Vagina (tissue), 2 donors: ENCODE measurements at places on chromosomes 5 and 9.

DNA sequence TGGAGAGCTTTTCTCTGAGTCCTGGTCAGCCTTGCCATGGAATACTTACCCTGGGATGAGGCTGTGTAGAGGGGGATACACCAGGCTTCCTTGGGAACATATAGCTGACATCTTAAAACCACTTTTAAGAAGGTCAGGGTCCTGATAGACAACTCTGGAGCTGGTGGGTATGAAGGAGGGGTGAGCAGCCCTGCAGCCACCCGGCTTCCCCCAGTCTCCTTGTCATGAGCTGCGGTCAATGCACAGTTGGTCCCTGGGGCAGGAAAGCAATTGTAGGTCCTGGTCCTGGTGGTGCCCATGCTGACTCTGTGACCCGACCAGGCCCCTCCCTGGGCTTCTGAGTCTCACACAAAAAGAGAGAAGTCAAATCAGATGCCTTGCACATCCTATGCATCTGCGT lies 63.6 kb downstream of the MRPL36 start:
- H3K36me3 ChIP-seq = no peaks in the 10 kb centered on the region
- no peak for DNase-seq
- no peaks in the 10 kb centered on the region for H3K27me3 ChIP-seq

- no peaks in the 10 kb centered on the region for H3K36me3 ChIP-seq
- no peak for DNase-seq
- H3K27ac ChIP-seq = no peak overlapping the region
- H3K27me3 ChIP-seq = no peaks in the 10 kb centered on the region
Observed at GRCh38 chr9:98702835-98703380, 5.8 kb downstream of the GABBR2 start.

DNA sequence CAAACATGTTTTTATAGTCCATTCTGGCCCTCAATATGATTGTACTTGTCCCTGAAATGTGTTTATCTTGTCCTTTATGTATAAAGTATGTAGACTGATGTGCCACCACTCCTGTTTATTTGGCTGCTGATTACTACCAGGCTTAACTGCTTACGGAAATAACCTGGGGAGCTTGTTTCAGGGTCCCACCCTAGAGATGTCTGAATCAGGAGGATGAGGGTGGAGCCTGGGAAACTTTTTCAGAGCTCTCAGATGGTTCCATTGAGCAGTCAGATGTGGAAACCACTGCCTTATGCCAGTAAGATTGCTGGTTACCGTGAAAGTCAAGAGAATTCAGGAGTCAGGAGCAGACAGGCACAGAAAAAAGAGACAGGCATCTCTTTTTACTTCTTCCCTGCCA lies 19.2 kb downstream of the SLC23A1 start:
- H3K27ac ChIP-seq = no peak overlapping the region
- peaks cover 8% of the 10 kb centered on the region for H3K4me1 ChIP-seq
- DNase-seq = no peak
- H3K4me3 ChIP-seq = no peak overlapping the region
- H3K27me3 ChIP-seq = no peaks in the 10 kb centered on the region

DNA sequence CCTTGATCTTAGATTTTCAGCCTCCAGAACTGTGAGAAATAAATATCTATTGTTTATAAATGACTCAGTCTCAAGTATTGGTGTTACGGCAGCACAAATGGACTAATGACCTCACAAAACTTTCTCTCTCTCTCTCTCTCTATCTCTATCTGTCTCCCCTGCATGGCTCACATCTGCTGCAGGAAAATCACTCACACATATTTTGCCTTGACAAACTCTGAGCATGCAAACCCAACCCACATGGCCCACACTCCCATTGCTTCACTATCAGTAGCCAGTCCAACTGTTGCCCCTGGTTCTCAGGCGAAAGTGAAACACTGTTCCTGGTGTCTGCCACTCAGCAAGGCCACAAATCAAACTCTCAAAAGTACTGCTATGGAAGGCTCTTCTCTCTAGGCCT lies 66.4 kb upstream of the PIK3R1 start:
- H3K36me3 ChIP-seq = no peaks in the 10 kb centered on the region
- H3K4me1 ChIP-seq = no peaks in the 10 kb centered on the region
- no peak overlapping the region for H3K4me3 ChIP-seq
- no peak for DNase-seq
- no peak overlapping the region for H3K27ac ChIP-seq

GRCh38 chr5:55096861-55097260 lies 5.6 kb upstream of the GZMA start:
- DNase-seq = no peak
- H3K4me1 ChIP-seq = no peaks in the 10 kb centered on the region
- H3K27me3 ChIP-seq = no peaks in the 10 kb centered on the region
- no peaks in the 10 kb centered on the region for H3K36me3 ChIP-seq
- H3K4me3 ChIP-seq = no peak overlapping the region

- peaks cover 46% of the 10 kb centered on the region for H3K36me3 ChIP-seq
- no peak for DNase-seq
- no peaks in the 10 kb centered on the region for H3K27me3 ChIP-seq
Observed at GRCh38 chr9:137750007-137750406, 127.6 kb upstream of the CACNA1B start.

DNA sequence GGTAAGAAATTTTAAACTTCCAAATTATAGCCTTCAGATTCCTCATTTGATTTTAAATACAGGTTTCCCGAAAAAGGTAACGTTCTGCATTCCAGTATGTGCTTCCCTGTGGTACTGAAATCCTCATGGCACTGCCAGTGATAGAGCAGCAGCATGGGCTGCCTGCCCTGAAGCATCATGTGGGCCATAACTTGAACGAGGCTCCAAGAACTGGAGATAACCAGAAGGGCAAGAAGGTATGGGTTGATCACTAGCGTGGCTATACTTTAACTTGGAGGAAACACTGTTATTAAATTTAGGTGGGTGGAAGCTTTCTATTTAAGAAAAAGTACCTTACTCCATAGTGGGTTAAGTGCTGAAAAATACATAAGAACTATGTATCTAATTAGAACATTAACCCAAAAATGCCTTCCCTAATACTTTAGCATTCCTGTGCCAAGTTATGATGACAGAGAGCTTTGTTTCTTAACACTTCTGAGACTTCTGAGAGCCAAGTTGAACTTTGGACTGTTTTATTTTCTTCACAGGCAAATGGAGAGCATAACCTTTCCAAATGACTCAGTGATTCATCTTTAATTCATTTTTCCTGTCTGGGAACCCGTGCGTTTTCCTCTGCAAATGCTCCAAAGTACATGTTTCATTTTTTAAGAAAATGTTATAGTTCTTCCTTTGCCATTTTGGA lies 191.5 kb upstream of the GNA14 start:
- H3K36me3 ChIP-seq = no peaks in the 10 kb centered on the region
- H3K4me1 ChIP-seq = peaks cover 28% of the 10 kb centered on the region
- H3K4me3 ChIP-seq = no peak overlapping the region
- peak overlapping the region; percentile 9 for H3K27ac ChIP-seq

- H3K4me3 ChIP-seq = no peak overlapping the region
- no peaks in the 10 kb centered on the region for H3K36me3 ChIP-seq
- H3K27me3 ChIP-seq = no peaks in the 10 kb centered on the region
- H3K27ac ChIP-seq = no peak overlapping the region
- H3K4me1 ChIP-seq = peaks cover 6% of the 10 kb centered on the region
Observed at GRCh38 chr5:134944630-134945029, 23.1 kb upstream of the CATSPER3 start.

- H3K4me1 ChIP-seq = peaks cover 31% of the 10 kb centered on the region
- H3K36me3 ChIP-seq = no peaks in the 10 kb centered on the region
- H3K27ac ChIP-seq = no peak overlapping the region
- no peak overlapping the region for H3K4me3 ChIP-seq
- DNase-seq = no peak
Observed at GRCh38 chr5:112923988-112924387, 2.0 kb upstream of the REEP5 start.

DNA sequence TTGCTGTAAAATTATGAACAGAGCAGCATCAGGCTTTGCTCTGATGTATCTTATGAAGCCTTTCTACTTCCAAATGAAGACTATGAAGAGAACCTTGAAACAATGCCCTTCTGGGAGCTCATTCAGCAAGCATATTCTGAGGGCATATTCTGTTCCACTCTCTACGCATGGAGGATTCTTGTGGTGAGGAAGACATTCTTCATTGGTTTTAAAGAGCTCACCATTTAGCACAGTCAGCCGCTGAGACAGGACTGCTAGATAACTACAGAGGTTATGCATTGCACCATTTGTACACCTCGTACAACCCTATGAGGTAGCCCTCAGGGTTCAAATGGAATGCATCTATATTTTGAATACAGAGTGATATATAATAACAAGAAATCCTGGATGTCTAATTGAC lies 61.0 kb downstream of the INVS start:
- H3K4me3 ChIP-seq = no peak overlapping the region
- H3K27ac ChIP-seq = no peak overlapping the region
- no peaks in the 10 kb centered on the region for H3K36me3 ChIP-seq
- H3K27me3 ChIP-seq = no peaks in the 10 kb centered on the region
- no peaks in the 10 kb centered on the region for H3K4me1 ChIP-seq

DNA sequence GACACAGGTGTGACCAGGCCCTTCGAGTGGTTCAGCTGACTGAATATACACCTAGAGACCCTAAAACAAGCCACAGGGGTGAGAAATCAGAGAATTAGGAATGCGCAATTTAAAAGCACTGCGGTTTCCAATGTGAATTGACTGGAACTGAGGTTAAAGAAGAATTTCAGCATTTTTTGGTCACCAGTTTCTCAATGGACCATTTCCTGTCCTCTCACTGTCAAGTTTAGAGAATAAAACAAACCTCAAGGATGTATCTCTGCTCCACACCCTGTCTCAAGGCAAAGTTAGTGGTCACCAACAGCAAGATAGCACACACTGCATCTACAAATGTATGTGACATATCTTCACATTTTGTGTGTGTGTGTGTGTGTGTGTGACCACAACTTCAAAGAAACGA lies 143.8 kb upstream of the MAP3K1 start:
- H3K36me3 ChIP-seq = no peaks in the 10 kb centered on the region
- H3K27ac ChIP-seq = no peak overlapping the region
- no peaks in the 10 kb centered on the region for H3K27me3 ChIP-seq
- H3K4me1 ChIP-seq = peaks cover 24% of the 10 kb centered on the region

- no peak overlapping the region for H3K27ac ChIP-seq
- no peaks in the 10 kb centered on the region for H3K27me3 ChIP-seq
- H3K4me3 ChIP-seq = no peak overlapping the region
- no peaks in the 10 kb centered on the region for H3K36me3 ChIP-seq
Observed at GRCh38 chr9:27888661-27889295, 315.5 kb upstream of the C9orf72 start.

DNA sequence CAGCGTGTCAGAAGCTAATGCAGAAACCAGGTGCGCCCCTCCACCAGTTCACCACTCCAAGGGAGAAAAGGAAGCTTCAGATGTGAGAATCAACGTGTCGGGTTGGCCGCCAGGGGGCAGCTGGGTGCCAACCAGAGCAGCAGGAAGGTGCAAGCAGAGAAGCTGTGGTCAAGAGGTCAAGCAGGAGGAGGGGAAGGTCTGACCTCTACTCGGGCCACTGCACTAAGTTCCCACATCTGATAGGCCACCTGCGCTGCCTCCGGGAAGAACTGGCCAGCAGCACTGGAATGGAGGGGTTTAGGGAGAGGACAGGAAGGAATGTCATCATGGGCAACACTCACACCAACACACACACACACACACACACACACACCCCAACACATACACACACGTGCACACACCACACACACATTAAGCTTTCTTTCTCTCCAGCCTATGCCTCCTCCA lies 31.4 kb downstream of the ANXA6 start:
- no peaks in the 10 kb centered on the region for H3K4me1 ChIP-seq
- DNase-seq = no peak
- no peak overlapping the region for H3K4me3 ChIP-seq
- no peaks in the 10 kb centered on the region for H3K27me3 ChIP-seq
- H3K27ac ChIP-seq = no peak overlapping the region
